ENCODE measurements at places on chromosomes 12 and 14.

DNA sequence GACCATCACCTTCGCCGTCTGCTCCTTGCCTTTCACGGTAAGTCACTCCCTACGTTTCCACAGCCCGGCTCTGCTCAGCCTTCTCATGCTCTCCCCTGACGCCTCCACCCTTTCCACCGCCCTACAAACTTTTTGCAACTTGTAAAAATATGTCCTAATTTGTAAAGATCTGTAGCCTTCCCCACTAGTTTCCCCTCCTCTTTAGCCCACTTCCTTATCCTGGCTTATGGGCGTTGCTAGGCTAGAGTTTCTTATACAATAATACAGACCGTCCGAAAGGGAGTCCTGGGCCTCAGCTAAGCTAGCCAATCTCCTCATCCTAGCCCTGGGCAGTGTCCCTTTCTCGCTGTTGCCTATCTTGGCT, 1.2 kb downstream of the PTGER2 start:
- DNase-seq: no peak

- no peak for DNase-seq
These were observed 82.8 kb upstream of the RASSF8 start for GRCh38 chr12:25875661-25876060.

DNA sequence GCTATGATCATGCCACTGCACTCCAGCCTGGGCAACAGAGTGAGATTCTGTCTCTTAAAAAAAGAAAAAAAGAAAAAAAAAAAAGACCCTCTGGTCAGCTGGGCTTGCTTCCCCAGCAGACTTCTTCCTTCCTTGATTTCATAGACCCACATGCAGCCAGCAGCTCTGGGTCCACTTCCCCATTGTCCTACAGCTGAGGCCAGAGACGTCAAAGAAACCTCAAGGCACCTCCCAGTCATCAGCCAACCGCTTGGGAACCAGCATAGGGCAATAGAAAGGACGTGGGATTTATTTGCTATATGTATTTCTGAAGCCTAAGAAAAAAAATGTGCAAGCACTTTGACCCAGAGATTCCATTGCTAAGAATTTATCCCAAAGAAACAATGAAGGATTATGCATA, 35.4 kb upstream of the SPPL3 start:
- DNase-seq: no peak

DNA sequence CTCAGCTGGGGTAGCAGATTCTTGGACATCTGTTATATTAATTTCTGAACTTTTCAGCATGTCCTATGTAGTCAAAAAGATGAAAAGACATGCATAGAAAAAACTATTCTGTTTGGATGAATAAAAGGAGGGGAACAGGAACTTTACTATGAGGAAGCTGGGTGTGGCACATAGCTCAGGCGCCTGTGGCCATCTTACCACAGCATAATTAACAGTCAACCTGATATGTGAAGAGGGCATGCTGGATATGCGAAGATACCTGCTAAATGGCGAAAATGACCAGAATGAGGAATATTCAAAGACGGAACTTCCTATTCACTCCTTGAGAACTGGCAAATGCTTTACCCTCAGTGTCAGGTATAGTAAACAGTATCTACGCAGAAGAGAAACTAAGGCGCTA, 18.4 kb downstream of the SETD3 start:
- no peak for DNase-seq

DNA sequence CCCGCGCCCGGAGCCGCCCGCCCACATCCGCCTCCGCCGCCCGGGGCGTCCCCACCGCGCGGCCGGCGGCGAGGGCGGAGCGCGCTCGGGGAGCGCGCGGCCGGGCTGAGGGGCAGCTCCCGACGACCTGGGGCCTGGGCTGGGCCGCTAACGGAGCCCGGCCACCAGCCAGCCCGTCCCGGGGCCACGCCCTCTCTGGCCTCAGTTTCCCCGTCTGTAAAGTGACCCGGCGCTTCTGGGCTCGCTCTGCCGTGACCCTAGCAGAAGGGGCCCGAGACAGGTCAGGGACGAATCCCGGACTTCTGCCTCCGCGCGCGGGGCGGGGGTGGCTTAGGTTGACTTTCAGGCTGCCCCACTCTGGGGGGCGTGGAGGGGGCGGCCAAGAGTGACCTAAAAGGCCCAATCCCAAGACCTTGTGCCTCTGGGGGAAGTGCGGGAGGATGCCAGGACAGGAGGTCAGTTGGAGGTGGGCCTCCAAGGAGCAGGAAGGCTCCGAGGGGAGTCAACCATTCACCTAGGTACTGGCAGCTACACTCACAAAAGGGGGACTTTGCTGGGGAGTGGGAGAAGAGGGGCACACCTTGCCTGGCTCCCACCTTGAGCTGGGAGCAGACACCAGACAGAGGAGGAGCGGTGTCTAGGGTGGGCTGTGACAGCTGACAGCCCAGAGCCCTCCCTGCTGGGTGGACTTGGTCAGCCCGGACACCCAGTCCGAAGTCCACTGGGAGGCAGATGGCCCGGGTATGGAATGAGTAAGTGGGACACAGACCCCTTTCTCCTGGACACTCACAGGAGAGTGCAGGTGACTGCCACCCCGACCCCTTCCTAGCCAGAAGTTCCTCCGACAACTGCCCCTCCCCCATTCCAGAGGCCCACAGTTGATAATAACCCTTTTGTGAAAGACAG, 486 bp upstream of the AKT1 start:
- DNase-seq: no peak

DNA sequence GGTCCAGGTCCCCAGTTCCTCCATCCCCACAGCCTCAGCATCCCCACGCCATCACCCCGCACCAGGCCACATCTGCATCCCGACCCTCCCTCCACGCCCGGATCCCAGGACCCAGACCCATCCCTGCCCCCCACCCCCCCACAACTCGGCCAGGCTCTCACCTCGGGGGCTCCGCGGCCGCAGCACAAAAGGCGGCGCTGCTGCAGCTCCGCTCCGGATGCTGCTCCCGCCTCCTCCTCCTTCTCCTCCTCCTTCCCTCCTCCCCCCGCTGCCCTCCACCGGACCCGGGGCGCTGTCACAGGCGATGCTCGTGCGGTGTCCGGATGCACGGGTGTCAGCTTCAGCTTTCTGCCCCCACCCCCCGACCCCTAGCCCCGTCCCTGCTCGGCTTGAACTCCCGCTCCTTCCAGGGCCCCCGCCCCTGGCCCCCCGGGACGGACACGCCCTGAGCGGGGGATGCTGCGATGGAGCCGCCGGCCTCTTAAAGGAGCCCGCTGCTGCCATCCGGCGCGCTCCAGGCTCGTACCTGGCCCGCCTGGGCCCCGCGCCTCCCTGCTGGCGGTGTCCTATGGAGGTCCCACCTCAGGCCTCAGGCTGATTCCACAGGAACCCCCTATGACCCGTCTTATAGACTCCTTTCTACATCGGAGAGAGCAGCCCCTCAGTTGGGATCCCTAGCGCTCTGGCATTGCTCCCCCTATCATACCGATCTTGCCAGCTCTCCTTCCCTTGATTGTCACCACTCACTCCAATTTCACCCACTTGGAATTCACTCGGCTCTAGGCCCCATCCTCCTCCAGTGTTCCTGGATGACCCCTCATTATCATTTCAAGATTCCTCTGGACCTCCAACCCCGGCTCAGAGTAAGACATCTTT, at the start of gene MAP3K12:
Gene MAP3K12 (minus strand): TSS at position 193 of the 876 bp plus-strand sequence. CDS start 12,067 bp downstream, outside the sequence.
- no peak for DNase-seq

DNA sequence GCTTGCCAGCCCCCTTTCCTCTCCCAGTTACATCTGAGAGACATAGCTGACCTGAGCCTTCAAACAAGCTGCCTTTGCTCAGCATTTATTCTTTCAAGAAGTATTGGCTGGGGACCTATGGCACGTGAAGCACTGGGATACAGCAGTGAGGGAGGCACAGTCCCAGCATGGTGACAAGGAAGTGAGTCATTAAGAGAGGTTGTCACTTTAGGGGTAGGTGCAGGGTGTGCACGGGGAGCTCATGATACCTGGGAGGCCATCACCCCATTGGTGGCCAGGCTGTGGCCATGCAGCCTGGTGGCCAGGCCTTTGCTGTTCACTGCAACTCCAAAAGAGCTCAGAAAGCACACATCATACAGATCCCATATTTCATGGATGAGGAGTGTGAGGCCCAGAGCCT, 5.7 kb upstream of the KRT75 start:
- DNase-seq: no peak

DNA sequence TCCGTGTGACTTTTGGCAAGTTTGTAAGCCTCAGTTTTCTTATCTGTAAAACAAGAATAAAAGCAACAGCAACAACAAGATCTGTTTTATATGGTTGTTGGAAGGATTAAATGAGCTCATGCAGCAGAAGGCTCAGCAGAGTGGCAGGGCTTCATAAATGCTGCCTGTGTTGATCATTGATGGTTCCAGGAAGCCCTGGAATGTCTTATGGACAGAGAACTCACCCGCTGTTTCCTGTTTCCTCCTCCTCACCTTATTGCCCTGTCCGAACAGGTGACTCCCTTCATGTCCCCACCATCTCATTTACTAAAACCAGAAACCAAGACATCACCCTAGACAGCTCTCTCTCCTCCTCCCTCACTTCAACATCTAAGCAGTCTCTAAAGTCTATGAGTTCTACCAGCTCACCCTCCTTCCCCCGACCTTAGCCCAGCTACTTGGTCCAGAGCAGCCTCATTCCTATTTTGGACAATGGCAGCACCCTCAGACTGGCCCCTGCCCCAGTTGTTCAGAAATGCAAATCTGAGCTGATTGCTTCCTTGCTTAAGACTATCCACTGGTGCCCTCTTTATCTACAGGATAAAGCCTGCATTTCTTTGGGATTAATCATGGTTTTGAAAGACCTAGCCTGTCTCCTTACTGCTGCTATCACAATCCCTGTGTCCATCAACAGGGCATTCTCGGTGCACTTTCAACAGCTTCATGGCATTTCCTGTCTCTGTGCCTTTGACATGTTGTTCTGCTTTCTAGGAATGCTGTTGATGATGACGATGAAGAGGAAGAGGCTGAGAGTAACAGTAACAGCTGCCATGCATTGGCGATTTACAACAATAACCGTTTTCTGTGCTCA, 21.4 kb upstream of the GSG1 start:
- DNase-seq: no peak

DNA sequence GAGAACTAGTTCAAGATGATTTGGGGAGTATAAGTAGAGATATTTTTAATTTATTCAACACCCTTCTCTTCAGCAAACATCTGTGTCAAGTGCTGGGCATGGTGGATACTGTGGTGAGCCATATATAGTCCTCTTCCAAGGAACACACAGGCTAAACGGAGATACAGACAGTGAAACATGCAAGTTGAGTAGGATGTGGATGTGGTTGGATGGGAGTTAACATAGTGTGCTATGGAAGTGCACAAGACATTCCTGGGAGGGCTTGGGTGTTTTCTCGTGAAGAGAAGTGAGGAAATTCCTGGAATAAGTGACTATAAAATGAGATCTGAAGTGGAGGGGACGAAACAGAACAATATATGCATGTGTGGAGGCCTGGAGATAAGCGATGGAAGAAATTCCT, 181.1 kb upstream of the NPAS3 start:
- DNase-seq: no peak

- DNase-seq: no peak
These were observed 7.5 kb downstream of the NEDD8 start for GRCh38 chr14:24224618-24225071.

DNA sequence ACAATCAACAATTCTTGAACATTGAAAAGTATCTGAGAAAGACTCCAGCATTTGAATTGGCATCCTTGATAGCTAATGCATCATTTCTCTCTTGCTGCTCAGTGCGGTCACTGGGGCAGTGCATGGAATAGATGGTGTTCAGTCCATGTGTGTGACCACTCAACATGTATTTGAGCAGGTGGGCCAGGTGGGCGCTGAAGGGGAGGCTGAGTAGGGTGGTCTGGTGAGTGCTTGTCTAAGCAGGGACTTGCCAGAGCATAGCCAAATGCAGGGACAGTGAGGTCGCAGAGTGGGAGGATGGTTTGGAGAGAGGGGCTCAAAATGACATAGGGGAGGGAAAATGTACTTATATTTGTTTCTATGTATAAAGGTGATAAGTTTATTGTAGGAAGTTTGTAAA, 409.0 kb downstream of the TMEM121 start:
- DNase-seq: no peak

GRCh38 chr14:64708148-64709004, 4.2 kb downstream of the PLEKHG3 start:
- DNase-seq: no peak

- DNase-seq: no peak
These were observed 25.7 kb downstream of the TRAF3 start for GRCh38 chr14:102802834-102803523.

GRCh38 chr14:51160871-51161270, 66.0 kb upstream of the TRIM9 start:
- DNase-seq: no peak

DNA sequence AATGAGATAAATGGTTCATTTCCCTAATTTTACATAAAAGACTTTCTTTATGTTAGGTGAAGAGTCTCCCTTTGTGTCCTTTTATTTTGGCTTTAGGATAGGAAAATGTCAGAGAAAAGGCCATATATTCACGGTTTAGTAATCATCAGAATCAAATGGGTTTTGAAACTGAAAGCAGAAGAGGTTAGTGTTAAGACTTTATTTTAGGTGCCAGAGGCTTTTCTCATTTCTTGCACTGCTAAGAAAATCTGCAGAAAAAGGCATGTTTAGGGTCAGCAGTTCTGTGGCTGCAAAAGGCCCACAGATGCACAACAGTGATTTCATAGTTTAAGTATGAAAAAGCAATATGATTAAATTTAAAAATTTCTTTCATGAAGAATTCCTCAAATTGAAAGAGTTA, 80.4 kb upstream of the SINHCAF start:
- DNase-seq: no peak

DNA sequence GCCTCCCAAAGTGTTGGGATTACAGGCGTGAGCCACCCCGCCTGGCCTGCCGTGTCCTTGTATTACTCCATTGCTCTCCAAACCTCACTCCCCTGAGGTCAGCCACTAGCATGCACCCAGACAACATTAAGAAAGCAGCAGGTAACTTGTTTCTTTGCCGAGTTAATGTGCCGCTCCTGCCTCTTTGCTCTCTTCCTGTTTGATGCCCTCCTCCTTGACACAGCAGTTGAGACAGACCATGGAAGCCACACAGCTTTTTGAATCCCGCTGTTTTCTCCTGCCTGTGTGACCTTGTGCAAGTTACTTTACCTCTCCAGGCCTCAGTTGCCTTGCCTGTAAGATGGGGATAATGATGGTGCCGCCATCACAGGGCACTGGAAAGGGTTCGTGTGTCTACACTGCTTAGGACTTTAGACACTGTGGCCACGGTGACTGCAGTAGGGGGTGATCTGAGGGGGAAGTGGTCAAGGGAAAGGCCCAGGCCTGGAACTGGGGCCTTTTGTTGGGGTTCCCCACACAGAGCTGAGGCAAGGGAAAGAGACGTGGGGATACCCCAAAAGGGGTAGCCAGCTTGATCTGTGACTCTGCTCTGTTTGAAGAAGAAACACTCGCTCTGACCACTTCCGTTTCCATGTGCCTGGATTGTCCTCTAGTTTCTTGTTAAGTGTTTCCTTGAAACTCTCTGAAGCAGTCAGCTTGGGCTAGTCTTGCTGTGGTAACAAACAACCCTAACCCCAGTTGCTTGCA, 69.3 kb downstream of the RIN3 start:
- no peak for DNase-seq

GRCh38 chr14:66965831-66966230, 223.4 kb upstream of the GARIN2 start:
- no peak for DNase-seq

- DNase-seq: no peak
These were observed 21.2 kb upstream of the NINJ2 start for GRCh38 chr12:684416-684815.

Data from esophagus squamous epithelium (tissue), 5 donors.